NCI-H2081 (cell line): ENCODE measurements at places on chromosomes 1 and 21.

DNA sequence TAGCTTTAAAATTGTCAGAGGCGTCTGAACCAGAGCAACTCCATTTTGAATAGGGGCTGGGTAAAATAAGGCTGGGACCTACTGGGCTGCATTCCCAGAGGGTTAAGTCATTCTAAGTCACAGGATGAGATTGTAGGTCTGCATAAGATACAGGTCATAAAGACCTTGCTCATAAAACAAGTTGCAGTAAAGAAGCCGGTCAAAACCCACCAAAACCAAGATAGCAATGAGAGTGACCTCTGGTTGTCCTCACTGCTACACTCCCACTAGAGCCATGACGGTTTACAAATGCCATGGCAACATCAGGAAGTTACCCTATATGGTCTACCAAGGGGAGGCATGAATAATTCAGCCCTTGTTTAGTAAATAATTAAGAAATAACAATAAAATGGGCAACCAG is 143.6 kb downstream of the GABPA start:
- DNase-seq: no peak

DNA sequence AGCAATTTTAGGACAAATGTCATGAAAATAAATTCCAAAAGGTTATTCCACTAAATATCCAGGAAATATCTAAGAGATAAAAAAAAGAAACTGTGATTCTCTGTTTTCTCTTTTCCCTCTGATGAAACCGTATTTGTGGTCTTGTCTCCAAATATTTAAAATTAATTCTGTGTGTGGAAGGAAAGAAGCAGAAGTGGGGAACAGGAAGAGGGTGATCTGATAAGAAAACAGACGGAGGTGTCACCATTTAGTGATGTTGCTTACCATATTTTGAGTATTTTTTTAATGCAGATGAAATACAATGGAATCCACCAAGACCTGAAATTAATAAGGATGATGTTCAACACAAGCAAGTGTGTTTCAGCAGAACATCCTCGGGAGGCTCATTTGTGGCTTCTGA is 29.6 kb downstream of the CLCA1 start:
- no peak for DNase-seq

DNA sequence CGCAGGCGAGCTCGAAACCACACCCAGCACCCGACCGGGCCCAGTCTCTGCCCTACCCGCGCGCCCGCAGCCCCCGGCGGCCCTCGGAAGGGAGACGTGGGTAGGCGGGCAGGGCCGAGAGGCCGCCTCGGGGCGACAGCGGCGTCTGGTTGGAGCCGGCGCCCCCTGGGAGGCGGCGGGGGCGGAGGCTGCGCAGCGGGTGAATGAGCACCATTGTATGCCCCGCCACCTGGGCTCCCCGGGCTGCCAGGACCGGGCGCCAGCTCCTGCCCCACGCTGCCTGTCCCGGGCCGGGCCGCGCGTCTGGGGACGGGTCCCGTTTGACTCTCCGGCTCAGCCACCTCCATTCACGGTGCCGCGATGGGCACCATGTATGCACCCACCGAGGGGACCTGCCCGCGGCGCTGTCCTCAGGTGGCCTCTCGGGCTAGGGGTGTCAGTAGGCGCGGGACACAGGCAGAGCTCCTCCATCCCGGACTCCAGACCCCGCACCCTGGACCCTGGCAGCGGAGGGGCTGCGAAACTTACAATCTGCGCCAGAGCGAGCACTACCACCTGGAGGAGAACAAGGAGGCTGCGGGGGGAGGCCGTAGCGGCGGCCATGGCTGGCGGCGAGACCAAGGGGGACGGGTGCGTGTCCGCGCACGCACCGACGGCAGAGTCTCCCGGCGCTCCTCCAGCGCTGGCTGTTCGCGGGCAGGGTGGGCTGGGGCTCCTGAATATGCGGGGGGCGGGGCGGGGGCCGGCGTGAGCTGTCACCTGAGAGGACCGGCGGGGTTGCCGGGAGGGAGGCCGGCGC is at the start of gene COL9A2:
Gene COL9A2 (minus strand): TSS at position 692 of the 799 bp plus-strand sequence. CDS start 89 bp downstream, at position 603.
- DNase-seq: peak; percentile 74

DNA sequence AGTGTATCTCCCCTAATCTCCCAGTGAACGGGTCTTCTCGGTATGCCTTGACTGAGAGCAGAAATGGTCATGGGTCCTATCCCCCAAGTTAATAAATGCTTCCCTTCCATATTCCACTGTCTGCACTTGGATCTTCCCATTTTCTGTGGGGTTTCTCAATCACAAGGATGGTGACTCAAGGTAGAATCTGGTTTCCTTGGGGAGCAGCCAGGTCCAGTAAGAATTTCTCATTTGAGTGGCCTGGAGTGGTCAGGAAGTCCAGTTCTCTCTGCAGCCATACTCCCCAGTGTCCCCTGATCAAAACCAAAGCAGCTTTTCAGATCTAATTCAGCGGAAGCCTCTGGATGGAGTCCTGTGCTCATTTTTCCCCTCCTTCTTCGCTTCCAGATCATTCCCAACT is 14.8 kb upstream of the SLC27A3 start:
- DNase-seq: no peak

DNA sequence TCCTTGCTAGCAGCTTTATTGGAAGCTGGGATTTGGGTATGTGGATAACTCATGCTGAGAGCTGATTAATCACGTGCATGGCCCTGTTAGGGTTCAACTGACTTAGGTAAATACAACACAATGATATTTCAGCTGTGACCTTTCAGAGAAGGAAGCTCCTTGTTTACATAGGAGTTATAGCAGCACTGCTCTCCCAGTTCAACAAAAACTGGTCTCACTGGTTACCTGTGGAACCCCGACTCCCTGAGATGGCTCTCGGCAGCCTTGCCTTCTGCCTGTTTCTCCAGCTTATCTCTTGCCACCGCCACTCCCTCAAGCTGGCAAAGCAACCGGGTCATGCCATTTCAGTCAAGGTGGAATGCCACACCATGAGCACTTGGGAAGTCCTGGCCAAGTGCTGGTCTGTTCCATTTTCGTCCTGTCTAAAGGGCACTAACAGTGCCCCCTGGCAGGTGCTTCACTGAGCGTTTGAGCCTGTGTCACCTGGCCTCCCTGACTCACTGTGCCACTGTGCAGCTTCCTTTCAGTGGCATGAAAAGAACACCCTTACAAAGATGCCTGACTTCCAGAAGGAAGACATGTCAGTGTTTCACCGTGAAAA is 31.6 kb downstream of the DOP1B start:
- peak; percentile 18 for DNase-seq

GRCh38 chr21:28640326-28640725 is 352.4 kb downstream of the LTN1 start:
- DNase-seq: no peak
